AG10803 (cell line): ENCODE measurements at places on chromosomes 12 and 14.

- DNase-seq = no peak
Observed at GRCh38 chr12:127592245-127592644, 674.7 kb upstream of the TMEM132C start.

- DNase-seq = no peak
Observed at GRCh38 chr14:68719634-68720384, 73.1 kb downstream of the ZFP36L1 start.

GRCh38 chr14:68518166-68518565 is 274.7 kb downstream of the ZFP36L1 start:
- no peak for DNase-seq

GRCh38 chr14:75063013-75063412 is 811 bp downstream of the ACYP1 start:
- no peak for DNase-seq

DNA sequence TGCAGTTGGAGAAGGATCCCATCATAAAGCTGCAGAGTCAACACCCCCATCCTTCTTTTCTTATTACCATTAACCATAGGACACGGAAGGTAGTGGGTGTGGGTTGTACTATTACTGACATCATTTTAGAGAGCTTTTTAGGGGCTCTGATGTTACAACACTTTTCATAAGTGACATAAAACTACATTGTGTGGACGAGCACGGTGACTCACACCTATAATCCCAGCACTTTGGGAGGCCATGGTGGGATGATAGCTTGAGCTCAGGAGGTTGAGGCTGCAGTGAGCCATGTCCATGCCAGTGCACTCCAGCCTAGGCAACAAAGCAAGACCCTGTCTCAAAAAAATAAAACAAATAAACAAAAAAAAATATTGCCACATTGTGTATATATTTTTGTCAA is 167.1 kb downstream of the DUSP6 start:
- no peak for DNase-seq

DNA sequence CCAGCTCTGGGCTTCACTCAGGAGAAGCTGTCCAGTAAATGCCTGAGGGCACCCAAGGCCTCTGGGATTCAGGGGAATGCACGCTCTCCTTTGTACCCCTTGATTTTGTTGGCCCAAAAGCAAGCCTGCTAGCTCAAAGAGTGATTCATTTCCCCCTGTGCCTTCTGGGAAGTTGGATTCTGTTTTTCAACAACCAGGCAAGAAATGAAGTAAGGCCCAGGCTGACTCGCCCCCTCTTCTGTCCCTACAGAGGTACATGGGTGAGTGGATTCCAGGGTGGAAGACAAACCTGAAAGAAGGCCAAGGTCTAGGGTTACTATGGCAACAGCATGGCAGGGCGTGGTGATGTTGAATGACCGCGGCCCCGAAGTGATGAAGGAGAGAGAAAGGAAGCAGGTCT is 9.3 kb upstream of the SERPINA5 start:
- peak; percentile 24 for DNase-seq

- DNase-seq = peak; percentile 85
Observed at GRCh38 chr12:50708631-50709030, 55.3 kb upstream of the ATF1 start.
